ENCODE measurements at places on chromosomes 7 and 10.

- DNase-seq, result no peak
Observed at GRCh38 chr7:66443946-66444345, 184.7 kb upstream of the KCTD7 start.

DNA sequence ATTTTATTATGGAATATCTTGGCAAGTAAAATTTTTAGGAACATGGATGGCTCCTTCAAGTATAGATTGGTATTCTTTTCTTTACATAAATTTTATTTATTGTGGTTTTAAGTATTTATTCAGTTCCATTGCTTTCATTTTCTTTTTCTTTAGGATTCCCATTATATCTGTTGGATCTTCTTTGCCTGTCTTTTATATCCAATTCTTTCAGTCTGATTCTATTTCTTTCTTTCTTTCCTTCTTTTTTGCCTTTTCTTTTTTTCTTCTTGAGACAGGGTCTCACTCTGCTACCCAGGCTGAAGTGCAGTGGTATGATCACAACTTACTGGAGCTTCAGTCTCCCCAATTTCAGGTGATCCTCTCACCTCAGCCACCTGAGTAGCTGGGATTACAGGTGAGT is 74.2 kb upstream of the GLI3 start:
- DNase-seq, result no peak

DNA sequence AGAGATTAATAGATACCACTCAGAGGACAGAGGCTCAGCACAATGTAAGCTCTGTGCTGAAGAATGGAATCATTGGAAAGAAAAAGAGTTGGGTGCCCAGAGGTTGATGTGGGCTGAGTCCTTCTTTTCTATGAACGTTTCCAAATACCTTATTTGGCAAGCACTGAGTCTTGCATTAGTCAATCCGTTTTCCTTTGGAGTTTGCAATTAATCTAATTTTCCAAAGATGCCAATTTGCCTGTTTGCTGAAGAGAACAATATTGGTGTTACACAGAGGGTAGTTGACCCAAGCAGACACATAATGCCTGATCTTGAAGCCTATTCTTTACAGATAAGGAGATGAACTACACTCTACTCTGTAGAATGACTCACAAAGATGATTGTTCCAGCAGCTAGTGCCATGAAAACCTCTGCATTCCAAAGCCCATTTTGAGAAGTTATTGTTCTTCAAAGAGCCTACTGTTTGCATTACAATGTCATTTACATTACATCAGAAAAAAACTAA is 55.4 kb upstream of the MET start:
- DNase-seq, result no peak

DNA sequence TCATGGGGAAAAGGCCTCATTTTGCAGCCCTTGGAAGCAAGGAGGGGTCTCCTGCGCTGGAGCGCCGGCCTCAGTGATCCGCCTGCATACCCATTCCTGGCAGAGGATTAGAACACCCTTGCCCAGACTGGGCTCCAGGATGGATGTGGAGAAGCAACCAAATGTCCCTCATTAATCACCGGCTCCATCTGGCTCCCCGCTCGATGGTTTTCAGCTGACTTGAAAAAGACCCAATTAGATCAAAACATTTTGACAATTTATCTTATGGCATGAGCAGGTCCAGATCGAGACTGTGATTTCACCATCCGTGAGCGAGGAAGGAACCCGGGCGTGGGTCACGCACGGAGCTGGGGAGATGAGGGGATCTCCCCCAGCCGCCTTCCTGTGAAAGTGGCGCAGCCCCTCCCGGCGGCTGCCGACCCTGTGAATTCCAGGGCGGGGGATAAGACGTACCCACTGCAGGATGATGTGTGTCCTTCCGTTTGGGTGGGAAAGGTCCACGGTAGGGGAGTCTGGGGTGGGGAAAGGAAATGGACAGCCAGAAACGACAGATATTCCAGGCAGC is 141.6 kb downstream of the EMX2 start:
- no peak for DNase-seq

- no peak for DNase-seq
Observed at GRCh38 chr10:6271663-6272062, 68.9 kb downstream of the PFKFB3 start.

DNA sequence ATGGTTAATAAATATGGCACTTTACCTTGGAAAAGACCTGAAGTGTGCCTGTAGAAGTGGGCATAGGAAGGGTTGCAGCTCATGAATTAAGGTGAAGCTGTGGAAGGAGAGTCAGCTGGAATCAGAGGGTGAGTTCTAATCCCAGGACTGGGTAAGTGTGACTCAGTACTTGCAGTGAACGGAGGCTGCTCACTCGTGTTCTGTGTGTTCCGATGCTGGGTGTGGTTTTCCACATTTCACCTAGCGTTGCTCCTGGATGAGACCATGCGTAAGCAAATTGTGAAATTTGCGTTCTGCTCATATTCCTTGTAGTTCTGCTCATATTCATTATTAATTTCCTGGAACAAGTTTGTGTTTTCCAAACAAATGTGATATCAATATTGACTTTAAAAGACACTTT is 22.4 kb upstream of the TMEM236 start:
- DNase-seq, result no peak

GRCh38 chr7:135459951-135460567 is 49.8 kb downstream of the CNOT4 start:
- DNase-seq, result no peak

DNA sequence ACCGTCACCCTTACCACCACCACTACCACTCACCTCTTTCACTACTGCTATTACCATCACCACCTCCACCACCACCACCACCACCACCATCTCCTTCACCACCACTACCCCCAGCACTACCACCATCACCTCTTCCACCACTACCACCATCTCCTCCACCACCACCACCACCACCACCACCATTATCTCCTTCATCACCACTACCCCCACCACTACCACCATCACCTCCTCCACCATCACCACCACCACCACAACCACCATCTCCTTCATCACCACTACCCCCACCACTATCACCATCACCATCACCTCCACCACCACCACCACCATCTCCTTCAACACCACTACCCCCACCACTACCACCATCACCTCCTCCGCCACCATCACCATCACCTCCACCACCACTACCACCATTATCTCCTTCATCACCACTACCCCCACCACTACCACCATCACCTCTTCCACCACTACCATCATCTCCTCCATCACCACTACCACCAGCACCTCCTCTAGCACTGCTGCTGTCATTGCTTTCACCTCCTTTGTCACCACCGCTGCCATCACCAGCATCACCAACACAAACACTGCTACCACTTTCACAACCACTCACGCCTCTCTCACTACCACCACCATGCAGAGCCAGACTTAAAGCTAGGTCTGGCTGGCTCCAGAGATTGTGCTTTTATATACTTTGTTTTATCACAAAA is 109.3 kb downstream of the ICA1 start:
- DNase-seq, result no peak

GRCh38 chr10:88542522-88542921 is 40.6 kb downstream of the RNLS start:
- DNase-seq, result no peak

GRCh38 chr10:75021379-75022249 is 89.8 kb upstream of the SAMD8 start:
- DNase-seq, result no peak

DNA sequence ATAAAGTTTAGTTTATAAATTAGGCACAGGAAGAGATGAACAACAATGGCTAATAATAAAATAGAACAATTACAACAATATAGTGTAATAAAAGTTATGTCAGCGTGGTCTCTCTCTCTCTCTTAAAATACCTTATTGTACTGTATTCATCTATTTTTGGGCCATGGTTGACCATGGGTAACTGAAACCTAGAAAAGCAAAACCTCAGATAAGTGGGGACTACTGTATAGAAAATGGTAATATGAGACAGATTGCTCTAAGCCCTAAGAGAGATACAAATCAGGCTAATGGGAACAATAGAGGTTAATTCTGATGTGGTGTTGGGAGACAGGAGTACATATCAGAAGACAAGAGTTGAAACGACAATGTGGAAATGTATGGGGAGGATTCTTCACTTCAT is 86.2 kb downstream of the ZNF365 start:
- DNase-seq, result no peak

GRCh38 chr10:129090618-129091366 is 376.2 kb upstream of the MGMT start:
- no peak for DNase-seq

DNA sequence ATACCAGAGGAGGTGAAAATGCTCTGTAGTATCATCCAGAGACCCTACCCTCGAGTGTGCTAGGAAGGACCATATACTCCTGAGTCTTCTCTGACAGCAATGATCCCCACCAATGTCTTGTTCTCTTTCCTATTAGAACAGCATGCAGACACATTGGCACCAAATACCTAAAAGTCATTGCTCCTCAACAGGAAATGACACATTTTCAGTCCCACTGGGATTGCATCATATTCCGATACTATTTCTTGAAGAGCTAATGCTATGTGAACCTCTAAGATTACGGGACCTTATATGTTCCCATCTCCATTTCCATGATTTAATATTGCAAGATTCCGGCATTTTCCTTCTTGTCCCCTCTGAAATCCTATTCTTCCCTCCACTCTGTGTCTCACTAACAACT is 177.4 kb downstream of the NRP1 start:
- no peak for DNase-seq

- no peak for DNase-seq
Observed at GRCh38 chr10:110407301-110408170, 90.2 kb upstream of the DUSP5 start.

GRCh38 chr7:1164436-1164835 is 4.4 kb upstream of the ZFAND2A start:
- no peak for DNase-seq

GRCh38 chr10:69876931-69877330 is 75.2 kb downstream of the COL13A1 start:
- DNase-seq, result no peak

- no peak for DNase-seq
Observed at GRCh38 chr10:82918022-82918421, 1043.0 kb downstream of the NRG3 start.

DNA sequence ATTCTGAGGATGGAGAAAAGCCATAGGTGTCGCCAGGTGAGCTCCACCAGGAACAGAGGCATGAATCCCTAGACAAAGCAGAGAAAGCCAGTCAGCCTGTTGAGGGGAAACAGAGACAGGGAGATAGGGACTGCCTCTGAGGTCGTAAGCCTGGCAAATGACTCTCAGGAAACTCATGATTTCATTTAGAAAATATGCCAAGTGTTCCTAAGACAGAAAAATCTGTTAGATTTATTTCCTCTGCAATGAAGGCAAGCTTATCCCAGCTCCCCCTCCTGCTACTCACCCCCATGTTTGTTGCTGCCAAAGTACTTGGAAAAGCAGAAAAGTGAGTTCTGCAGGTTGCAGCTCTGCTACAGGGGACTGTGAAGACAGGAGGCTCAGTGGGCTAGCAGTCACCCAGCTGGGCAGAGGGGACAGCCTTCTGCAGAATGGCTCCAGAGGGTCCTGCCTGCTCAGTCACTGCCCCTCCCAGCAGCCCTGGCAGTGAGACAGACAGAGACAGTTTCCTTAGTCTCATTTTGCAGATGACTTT is 184.3 kb downstream of the ADRA2A start:
- no peak for DNase-seq

DNA sequence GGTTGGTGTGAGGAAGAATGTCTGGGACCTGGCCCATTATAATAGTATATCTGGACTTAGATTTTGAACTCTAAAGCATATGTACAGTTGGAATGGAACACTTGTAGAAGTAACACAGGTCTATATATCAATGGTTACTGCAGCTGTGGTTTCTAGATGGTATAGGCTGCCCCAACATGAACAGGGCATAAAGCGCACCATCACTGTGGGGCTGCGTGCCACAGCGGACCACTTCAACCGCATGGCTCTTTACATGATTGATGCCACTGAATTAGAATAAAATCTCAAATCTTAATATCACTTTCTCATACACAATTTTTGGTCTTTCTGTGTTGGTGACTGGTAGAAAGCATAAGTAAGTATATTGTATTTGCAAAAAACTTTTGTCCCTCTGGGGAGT is 59.5 kb downstream of the KLRG2 start:
- DNase-seq, result no peak

GRCh38 chr10:124646483-124647352 is 97.5 kb downstream of the FAM53B start:
- DNase-seq, result no peak

DNA sequence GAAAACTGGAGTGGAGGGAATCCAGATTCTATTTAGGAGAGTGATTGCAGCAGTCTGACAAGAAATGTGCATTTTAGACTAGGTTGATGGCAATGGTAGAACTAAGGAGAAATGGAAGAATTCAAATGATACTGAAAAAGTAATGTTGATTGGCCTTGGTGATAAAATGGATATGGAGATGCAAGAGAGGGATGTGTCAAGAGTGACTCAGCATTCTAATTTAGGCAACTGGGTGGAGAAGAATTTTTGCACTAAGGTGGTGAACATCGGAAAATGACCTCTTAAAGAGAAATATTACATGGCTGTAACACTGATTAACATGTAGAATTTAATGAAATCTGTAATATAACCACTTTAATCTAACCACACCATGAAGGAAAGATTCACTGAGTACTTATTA is 806.5 kb downstream of the PHTF2 start:
- DNase-seq, result no peak

All from activated CD4-positive, alpha-beta T cell treated with anti-CD3 and anti-CD28 coated beads, Interleukin-2, amount 50 U/mL, for 48 hours (primary cell).